GM23338 (cell line): ENCODE measurements at places on chromosomes 7 and 10.

DNA sequence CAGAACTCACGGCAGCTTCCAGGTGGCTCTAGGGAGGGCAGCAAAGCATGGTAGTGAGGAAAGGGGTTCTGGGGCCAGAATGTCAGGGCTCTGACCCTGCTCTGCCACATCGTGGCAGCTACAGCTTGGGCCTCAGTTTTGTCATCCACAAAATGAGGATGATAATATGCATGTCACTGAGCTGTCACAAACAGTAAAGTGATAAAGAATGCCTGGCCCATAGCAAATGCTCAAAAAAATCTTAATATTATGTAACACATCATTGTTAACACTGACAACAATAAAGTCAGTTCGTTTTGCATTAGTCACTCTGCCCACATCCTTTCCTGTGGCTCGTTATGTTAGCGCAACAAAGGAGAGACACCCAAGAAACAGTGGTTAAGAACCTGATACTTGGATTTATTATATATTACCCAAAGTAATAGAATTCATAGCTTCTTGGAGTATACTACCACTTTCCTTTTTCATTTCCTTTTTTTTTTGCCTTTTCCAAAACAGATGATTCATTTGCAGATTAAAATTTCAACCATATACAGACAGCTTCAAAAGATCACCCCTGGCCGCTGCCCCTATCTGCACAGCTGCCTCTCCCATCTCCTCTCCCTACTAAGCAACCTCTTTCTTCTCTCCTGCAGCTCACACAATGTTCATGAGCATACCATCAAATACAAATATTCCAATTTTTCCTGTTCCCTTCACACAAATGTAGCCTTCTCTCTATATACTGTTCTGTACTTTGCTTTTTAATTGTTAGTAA is 45.5 kb upstream of the DDC start:
- no peak for DNase-seq

DNA sequence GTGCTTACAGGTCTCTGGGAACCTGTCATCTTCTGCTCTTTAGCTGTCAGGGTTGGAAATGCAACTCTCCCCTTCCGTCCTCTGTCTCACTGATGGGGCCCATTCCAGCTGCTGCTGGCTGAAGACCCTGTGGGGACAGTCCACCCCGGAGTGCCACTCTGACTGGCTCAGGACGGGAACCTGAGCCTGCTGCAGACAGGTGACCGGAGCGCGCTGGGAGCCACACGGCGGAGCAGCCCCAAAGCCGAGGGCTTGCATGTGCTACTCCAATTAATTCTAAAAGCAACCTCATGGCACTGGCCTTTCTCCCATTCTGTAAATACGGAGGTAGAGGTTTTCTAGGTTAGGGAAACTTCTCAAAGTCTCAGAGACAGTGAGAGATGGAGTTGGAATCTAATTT is 223.5 kb upstream of the PITRM1 start:
- DNase-seq = no peak

DNA sequence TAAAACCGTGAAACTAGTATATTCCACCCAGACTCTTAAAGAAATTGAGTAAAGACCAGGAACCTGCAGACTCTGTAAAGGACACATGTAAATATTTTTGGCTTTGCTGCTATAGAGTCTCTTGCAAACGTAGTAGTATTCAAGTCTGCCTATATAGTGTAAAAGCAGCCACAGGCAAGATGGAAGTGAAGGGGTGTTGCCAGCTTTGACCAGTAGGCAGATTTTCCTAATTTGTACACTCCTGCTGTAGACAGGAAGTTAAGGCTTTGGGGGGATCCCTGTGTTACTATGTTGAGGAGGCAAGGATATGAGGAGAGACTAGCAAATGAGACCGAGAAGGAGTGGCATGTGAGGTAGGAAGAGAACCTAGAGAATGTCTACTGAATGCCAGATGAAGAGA is 27.7 kb downstream of the WAC start:
- DNase-seq = no peak

- no peak for DNase-seq
Measured at GRCh38 chr7:141119187-141119586, 45.3 kb downstream of the TMEM178B start.

DNA sequence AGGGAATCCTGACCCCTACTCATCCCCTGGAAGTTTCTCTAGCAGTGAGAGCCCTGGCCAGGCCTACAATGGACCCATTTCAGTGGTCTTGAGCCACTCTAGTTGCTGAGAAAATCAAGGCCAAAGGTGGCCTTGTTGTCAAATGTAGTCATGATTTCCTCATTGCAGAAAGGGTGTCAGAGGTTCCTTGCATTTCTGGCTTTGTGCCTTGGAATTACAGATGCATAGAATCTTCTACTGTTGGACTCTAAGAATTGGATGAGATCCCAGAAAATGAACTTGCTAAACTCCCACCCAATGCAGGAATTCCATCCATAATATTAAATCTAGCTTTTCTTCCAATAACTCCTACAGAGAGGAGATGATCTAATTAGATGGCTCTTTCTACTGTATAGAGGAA is 12.2 kb downstream of the CPA2 start:
- DNase-seq = no peak

GRCh38 chr10:17003651-17004286 is 125.8 kb downstream of the CUBN start:
- no peak for DNase-seq

- no peak for DNase-seq
Measured at GRCh38 chr10:37992083-37992482, 15.6 kb upstream of the ZNF25 start.

GRCh38 chr10:43160046-43160920 is 22.0 kb downstream of the CSGALNACT2 start:
- no peak for DNase-seq

GRCh38 chr7:151642746-151643145 is 123.1 kb upstream of the RHEB start:
- DNase-seq = no peak

- no peak for DNase-seq
Measured at GRCh38 chr10:344582-345200, 209.4 kb downstream of the ZMYND11 start.

DNA sequence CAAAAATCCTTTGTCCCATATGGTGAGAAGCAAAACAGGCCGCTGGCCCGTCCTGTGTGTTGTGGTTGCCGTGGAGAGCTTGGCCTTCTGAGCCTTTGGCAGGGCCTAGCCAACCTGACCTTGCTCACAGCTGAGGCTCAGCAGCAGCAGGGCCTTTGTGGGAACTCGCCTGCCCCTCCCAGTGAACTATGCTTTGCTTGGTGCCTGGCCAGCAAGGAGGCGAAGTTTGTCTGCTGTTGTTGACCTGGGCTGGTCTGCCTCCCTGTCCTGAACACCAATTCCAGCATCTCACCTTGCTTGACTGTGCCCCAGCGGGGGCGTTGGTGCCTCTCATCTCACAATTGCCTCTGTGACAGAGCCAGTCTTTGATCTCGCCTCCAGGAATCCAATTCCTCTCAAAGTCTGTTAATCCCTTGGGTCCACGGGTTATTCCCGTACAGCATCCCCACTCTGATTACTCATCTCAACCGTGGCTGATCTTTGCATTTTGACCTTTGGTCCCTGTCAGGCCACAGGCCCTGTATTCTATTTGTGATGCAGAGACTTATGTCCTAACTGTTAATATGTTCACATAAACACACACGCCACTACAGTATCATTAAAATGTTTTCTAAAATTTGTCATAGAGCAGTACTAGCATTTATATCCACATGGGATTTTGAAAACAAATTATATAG is 22.6 kb downstream of the EPDR1 start:
- peak; percentile 70 for DNase-seq

DNA sequence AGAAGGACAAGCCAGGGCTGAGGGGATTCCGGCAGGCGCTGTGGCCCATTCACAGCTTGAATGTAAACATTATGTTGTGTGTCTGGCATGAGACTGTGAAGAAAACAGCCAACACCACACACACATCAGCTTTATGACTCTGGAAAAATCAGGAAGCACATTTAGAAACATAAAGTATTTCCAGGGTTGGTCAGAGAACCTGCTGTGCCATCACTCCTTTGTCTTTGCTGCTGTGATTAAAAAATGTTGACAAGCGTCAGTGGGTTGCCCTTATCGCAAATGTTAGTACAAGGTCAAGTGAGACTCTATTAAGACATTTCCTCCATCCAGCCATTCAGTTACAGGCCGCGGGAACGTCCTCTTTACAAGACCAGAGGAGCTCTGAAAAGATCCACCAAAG is 95.4 kb downstream of the TAX1BP1 start:
- no peak for DNase-seq

DNA sequence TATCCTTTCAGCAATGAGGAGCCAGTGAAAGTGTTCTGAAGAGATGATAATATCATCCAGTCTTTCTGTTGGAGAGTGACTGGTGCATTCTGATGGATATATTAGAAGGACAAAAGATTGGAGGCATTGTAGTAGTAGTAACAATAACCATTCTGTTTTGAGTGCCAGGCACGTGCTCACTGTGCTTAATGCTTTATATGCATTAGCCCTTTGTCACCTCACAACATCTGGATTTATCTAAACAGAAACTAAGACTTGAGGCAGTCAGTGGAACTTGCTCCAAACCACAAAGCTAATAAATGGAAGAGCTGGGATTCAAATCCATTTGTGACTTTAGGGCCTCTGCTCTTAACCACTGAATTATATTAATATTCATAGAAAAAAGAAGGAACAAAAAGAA is 84.5 kb upstream of the OIT3 start:
- no peak for DNase-seq

- no peak for DNase-seq
Measured at GRCh38 chr10:104509981-104510380, 131.1 kb upstream of the SORCS3 start.

DNA sequence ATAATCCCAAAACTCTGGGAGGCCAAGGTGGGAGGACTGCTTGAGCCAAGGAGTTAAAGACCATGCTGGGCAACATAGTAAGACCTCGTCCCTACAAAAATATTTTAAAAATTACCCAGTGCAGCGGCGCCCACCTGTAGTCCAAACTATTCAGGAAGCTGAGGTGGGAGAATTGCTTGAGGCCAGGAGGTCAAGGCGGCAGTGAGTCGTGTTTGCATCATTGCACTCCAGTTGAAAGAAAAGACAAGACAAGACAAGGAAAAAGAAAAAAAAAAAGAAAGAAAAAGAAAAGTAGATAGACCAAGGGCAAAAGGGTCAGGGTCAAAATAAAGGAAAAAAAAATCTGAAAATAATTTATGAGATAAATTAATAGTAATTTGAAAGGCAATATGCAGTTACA is 5.8 kb downstream of the ANXA7 start:
- no peak for DNase-seq

GRCh38 chr10:5284311-5285057 is 80.3 kb upstream of the UCN3 start:
- DNase-seq = peak; percentile 37

GRCh38 chr10:124416733-124417132 is 2.0 kb downstream of the OAT start:
- DNase-seq = no peak

GRCh38 chr7:36589391-36589790 is 134.9 kb downstream of the AOAH start:
- no peak for DNase-seq

DNA sequence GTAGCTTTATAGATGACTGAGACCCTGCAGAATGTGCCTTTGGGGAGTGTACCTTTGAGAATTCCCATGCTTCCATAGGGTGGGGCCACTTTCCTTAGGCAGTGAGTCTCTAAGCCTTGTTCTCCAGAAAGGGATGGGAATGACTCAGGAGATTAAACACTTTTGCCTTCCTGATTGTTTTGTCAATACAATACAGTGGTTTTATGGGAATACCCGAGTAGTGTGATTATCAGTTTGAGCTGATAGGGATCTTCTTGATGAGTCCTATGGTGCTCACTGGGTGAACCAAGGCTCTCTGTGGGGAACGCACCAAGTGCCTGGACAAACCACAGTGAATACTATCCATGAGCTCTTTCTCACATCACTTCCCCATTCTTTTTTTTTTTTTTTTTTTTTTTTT is 6.3 kb downstream of the MYOF start:
- DNase-seq = no peak

DNA sequence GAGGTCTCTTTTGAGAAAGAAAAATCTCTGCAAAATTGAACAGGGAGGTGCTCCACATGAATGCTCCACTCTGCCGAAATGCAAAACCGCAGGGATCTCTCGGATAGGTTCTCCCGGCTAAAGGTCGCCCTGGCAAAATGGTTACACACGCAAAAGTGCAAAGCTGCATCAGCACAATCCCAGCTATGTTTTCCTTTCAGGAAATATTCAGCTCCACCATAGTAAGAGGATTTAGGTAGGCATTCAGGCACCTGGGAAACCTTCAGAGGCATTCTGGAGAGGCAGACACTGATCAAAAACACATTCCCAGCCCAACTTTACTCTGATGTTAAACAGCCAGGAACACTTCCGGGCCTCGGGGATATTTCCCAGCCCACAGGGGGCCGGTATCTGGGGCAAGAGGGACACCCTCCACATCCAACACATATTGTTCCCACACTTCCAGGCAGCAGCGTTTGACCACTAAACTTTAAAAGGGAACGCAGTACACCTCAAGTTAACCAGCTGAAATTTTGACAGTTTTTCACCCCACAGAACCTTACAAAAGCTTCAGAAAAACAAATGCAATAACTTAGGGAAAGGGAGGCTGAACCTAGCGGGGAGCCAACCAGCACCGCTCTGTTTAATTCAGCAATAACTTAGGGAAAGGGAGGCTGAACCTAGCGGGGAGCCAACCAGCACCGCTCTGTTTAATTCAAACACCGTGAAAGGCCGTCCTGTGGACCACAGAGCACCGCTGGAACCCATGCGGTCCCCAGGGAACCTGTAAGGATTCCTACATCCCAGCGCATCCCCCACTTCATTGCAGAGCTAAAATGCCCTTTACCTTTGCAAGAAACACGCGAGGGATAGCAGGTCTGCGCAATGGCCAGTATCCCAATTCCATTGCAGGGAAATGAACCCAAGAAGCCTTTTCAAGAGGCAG is 45.9 kb downstream of the TNS3 start:
- DNase-seq = peak; percentile 49

DNA sequence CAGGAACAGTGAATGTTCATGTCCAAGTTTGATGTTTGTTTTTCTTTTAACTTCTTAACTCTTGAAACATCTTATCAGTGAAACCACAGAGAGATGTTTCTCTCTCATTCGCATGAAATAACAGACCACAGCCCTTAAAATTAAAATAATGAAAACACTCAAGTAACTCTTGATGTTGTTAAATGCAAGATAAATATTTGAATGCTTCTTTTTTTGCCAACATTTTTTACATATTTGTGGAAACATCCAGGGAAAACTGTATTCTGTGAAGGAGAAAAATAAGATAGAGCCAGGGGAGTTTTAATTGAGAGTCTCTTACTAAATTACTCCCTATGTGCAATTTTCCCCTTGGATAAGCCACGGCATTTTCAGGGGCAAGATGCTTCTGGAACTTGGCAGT is 361.8 kb upstream of the MGMT start:
- DNase-seq = no peak

DNA sequence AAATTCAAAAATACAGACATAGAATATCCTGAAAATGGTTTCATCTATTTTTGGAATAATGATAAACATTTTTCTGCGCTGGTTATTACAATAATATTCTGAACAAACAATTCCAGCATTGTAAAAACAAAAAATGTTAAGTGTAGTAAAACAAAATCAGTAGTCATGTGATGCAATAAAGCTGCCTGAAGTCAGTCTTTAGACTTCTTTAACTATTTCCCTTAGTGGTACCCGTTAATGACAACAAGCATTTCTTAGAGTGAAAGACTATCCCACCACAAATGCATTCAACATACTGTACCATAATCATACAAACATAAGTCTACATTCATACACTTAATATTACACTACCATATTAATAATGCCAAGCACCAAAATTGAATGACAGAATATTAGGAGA is 1.6 kb downstream of the SKAP2 start:
- DNase-seq = no peak
